ENCODE measurements at places on chromosomes 12 and 14. TPM values are rescaled to one million over a fixed set of nuclear protein-coding genes. Genes with fewer than 3 reads are reported as not detected.

- no peaks in the 10 kb centered on the region for H3K27me3 ChIP-seq
- H3K4me1 ChIP-seq = peaks cover 58% of the 10 kb centered on the region
- H3K27ac ChIP-seq = no peak overlapping the region
- no peak for DNase-seq
- no peaks in the 10 kb centered on the region for H3K36me3 ChIP-seq
- H3K4me3 ChIP-seq = no peak overlapping the region
These were observed 9.7 kb upstream of the UBC start for GRCh38 chr12:124923905-124924734.

DNA sequence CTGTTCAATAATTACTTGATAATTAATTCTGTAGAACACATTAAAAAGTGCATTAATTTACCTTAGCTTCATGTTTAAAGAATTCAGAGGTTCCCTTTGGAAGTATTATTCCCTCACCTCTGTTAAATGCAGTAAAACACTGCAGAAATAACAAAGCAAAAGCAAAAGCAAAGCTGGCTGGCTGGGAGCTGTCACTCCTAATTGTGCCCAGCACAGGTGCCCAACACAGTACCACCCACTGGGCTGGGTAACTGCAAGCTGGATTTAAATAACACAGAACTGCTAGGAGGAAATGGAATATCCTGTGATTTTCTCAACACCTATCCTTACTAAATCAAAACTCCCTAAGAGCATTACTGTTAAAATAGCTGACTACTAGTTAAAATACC lies 72.6 kb downstream of the SLC2A13 start:
- H3K27me3 ChIP-seq = no peaks in the 10 kb centered on the region
- DNase-seq = no peak
- no peak overlapping the region for H3K27ac ChIP-seq
- no peaks in the 10 kb centered on the region for H3K36me3 ChIP-seq

DNA sequence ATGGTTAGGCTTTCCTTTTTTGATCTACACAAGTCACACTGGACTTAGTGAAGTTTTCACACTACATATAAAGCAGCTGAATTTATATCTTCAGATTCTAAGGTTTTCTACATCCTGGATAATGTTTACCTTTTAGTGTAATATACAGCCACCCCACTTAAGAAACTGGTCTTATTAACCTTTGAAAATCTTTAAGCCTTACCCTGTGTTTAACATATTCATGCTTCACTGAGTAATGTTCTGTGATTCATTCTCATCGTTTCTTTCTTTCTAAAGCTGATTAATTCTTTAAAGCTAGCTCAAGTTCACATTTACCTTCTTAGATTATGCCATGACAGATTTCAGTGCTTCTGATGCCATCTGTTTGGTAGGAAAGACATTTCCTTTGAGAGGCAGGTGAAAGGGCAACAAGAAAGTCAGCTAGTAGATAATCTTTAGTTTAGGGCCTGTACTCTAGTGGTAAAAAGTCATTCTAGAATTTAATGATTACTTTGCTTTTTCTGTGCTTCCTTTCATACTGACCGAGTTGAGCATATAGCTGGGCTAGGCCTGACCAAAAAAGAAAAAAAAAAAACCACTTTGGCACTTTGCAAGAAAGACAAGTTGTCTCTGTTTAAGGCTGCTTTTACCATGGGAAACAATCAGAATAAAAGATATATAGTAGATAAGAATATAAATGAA lies 690.9 kb upstream of the FBXO33 start:
- no peaks in the 10 kb centered on the region for H3K4me1 ChIP-seq
- H3K27me3 ChIP-seq = no peaks in the 10 kb centered on the region
- H3K36me3 ChIP-seq = no peaks in the 10 kb centered on the region
- H3K4me3 ChIP-seq = no peak overlapping the region

The ZFHX2 gene
- total RNA-seq = 1.3 TPM
